Stimulated activated CD8-positive, alpha-beta memory T cell treated with anti-CD3 and anti-CD28 coated beads, Interleukin-2, amount 100 ng/mL, for 1 hour (primary cell): ENCODE measurements at places on chromosomes 11 and 22.

GRCh38 chr11:74470526-74470925, 3.2 kb upstream of the KCNE3 start:
- DNase-seq, result no peak

- no peak for DNase-seq
Observed at GRCh38 chr22:35134637-35135036, 68.7 kb downstream of the ISX start.

- no peak for DNase-seq
Observed at GRCh38 chr22:24066865-24067264, 55.8 kb downstream of the CABIN1 start.

DNA sequence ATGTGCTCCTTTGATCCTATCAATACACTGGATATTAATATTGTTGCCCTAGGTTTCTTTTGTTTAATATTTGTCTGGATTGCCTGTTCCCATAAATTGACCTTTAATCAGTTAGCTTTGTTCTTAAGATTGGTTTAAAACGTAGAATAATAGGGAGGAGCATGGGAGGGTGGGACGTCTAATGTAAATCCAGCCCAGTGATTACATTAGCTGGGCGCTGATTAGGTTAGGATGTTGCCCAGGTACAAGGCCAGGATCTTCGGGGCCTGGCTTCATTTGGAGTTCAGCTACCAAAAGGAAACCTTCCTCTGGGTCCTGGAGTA, at the start of gene SRSF8:
SRSF8 (plus strand) TSS at position 204 of the 323 bp plus-strand sequence. CDS start 308 bp downstream, outside the sequence.
- no peak for DNase-seq

GRCh38 chr11:96781082-96781481, 391.3 kb downstream of the JRKL start:
- no peak for DNase-seq

DNA sequence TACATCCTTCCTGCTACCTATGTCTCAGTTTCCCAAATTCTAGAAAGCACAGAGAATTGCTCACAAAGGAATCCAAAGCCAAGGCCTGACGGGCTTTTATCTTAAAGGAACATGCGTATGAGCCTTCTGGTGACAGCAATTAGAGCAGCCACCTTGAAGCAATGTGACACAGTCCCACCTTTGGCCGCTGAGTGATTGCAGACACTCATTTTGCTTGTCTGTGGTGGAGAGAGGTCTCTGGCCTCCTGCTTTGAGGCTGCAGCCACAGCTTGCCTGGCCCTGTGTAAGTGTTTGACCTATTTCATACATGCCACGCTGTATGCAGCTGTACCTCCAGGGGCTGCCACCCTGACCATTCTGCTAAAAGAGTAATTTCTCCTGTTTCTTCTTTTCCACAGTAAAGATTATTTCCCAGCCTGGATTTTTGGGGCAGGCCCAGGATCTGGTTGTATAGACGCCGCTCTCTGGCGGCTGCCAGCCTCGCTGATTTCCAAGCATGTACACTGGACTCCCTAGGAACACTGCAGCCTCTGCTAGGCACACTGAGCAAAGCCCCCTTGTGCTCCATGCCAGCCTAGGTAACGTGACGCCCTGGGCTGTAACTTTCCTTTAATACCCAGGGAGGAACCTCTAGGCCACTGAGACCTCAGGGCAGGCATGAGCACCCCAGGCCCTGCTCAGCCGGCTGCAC, 1.1 kb upstream of the TMA7B start:
- no peak for DNase-seq

DNA sequence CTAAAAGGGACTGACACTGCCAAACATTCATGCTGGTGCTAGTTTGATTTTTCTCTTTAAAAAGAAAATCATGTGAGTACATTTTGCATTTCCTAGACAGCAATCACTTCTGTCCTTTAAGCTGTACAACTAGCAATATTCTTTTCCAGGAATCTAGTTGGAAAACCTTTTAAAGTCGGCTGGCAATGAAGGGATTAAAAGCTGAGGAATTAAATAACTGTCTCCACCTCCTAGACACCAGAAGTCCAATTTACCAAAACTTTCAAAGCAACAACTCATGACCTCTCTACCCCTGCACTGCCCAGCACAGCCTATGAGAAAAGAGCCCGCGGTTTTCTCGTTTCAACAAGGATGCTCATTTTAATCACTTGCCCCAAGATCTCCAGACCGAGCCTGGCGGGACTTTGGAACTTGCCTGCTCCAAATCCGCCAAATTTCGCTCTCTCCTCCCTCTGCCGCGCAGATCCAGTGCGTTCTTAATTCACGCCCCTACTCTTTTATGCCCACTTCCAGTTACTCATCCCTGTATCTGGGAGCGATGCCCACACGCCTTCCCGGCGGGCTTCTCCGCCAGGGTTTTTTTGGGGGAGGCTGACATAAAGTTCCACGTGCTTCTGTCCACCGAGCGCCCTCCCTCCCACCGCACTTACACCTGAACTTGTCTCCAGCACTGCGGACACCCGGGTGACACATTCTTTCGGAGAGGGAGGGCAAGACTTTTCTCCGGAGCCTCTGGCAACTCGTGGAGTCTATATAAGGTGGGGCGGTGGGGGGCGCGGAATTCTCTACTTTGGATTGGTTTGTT, 2.5 kb downstream of the MPPED2 start:
- DNase-seq, result no peak

DNA sequence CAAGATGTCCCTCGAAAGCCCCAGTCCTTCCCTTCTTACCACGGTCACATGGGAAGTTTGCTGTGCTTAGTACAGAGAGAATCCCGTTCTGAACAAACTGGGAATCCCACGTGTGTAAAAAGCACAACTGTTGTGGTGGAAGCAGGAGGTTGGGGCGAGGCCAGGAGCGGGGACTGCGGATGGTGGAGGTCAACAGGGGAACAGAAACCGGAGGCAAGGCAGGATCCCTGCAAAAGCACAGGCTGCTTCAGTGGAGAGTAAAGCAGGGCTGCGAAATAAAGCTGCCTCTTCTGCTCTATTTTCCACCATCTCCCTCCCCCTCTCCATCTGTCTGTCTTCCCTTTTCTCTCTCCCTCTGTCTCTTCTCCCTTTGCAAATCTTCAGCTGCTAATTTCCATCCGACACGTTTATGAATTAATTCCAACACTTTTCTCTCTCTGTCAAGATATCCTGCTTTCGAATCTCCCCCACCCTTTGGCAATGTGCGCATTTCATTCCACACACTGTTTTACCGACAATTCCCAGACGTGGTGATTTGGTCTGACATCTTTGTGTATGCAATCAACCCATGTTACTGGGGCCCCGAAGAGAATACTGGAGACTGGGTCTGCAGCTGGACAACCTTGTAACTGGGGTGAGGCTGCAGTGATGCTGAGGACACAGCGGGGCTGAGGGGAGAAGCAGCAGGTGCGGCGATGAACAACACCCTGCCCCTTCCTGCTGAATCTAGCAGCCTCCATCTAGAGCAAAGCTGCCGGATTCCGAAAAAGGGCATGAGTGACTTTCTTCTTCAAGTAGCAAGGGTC, 571.8 kb downstream of the OPCML start:
- DNase-seq, result no peak

DNA sequence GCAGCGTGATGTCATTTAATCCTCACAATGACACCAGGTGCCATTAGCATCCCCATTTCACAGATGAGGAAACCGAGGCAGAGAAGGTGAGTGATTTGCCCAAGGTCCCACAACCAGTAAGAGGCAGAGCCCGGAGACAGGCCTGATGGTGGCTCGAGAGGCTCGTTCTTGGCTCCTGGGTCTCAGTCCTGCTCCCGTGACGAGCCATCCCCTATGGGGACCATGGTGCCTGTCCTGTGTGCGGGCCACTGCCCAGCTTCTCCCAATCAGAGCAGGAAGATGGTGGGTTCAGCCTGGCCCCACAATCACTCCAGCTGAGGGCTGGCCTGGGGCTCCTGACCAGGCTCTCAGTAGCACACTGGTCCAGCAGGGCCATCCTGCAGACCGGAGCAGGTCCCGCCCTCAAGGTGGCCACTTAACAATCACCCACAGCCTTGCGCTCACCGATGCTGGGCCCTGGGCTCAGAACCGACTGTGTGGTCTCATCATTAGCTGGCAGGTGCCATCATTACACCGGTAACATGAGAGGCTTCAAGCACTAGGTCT, 3.6 kb downstream of the ALDH3B1 start:
- no peak for DNase-seq

- no peak for DNase-seq
Observed at GRCh38 chr22:44187652-44188230, 7.0 kb downstream of the PARVG start.

GRCh38 chr22:29298641-29299040, 7.8 kb upstream of the GAS2L1 start:
- no peak for DNase-seq

GRCh38 chr11:67002921-67003411, 20.0 kb upstream of the SYT12 start:
- DNase-seq, result no peak

DNA sequence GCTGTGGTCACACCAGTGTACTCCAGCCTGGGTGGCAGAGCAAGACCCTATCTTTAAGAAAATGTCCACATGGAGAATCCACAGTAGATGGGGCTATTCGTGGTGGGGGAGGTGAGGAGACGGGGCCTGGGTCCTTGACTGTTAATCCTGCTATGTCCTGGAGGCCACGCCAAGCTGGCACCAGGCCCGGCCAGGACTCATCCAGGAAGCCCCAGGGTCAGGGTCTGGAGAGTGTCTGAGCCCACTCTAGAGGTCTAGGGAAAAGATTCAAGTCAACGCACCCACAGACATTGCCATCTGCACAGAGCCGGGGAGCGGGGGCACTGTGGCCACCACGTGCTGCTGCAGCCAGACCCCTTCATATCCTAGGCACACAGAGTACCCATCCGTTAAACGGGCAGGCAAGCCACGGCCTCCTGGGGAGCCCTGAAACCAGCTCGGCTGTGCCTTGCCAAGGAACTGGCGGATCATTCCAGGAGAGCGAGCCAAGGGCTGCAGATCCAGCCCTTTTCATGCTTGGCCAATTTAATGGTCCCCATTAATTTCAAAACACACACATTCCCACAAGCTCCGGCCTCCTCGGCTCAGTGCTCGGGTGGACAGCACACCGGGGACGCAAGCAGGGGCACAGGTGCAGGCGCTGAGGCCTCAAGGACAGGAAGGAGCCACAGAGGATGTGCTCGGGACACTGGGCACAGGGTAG, 24.7 kb downstream of the MACROD1 start:
- no peak for DNase-seq

DNA sequence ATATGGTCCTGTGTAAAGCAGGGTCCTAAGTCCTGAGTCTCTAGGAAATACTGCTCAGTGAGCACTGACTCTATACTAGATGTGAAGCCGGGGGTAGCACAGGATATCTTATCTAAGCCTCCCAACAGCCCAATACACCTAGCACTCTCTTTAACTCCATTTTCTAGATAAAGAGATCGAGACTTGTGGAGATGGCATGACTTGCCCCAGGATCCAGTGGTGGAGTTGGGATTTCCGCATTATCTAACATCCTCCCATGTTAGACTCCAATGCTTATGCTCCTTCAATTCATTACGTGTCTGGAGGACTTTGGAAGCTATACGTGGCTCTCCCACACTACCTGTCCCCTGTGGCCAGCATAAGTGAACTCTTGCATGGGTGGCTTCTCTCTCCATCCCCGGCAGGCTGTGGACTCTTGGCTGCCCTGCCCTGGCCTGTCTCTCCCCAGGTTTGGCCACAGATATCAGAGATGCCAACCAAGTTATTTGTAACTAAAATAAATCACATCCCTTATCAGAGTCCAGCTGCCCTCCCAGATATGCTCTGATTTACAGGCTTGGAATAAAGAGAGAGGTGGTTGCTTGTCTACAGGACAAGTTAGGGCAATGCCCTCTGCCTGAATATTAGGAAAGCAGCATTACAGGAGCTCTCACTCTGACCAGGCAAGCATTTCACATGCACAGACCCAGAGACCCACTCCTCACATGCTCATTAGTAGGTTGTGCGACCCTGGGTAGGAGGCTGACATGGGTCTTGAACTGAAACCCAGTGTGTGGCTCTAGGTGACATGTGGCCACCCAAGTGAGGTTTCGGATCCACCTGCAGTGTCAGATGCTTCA, 4.5 kb downstream of the CD44 start:
- DNase-seq, result no peak

DNA sequence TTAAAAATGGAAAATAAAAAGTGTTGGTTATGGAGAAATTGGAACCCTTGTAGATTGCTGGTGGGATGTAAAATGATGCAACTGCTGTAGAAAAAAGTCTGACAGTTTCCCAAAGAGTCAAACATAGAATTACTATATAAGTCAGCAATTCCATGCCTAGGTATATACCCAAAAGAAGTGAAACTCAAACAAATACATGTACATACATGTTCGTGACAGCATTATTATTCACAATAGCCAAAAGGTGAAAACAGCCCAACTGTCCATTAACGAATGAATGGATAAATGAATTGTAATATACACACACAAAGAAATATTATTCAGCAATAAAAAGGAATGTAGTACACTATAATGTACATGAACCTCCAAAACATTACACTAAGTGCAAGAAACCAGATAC, 116.0 kb downstream of the TTC28 start:
- DNase-seq, result no peak

DNA sequence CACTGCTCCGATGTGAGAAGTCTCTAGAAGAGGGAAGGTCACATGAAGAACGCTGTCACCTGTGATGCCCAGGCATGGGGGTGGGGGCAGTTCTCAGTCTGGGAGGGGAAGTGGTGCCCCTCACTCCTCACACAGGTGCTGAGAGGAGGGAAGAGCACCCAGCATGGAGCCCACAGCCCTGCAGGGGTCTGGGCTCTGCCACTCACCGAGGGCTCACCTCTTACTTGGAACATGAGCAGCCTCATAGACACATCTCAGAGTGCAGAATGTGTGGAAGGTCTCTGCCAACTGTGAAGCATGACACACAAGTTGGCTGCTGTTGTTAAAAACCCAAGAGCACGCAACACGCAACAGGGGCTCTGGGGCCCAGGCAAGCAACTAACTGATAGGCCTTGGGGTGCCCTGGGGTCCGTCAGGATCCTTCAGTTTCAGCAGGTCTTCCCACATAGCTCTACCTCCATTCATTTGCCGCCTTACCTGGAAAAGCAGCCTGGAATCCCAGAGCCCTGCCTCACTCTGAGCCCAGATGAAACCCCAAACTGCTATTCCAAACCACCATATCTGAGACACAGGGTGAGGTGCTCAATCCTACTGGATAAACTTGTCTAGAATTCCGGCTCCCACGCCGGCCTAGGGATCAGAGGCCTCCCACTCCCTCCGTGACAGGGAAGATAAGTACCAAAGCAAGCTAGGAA, 17.5 kb upstream of the TMPRSS4 start:
- no peak for DNase-seq

DNA sequence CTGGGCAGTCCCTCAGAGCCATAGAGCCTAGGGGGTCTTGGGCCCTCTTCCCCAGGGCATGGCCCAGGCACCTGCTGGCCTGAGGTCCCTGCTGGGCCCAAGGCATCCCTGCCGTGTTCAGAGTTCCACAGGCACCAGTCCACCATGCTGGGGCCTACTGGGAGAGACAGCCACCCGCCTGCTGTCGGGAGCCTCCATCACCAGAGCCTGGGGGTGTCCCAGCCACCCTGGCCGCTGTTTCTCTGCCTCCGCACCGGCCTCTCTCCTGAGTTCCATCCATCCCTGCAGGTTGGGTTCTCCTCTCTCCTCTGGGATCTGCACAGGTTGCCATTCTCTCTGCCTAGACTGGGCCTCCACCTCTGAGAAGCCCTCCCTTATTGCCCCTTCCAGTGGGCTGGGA, 68.6 kb downstream of the KCNQ1 start:
- DNase-seq, result no peak
